ENCODE measurements at places on chromosomes 4 and X.

GRCh38 chrX:20215565-20215964, 51.1 kb downstream of the RPS6KA3 start:
- DNase-seq = no peak

DNA sequence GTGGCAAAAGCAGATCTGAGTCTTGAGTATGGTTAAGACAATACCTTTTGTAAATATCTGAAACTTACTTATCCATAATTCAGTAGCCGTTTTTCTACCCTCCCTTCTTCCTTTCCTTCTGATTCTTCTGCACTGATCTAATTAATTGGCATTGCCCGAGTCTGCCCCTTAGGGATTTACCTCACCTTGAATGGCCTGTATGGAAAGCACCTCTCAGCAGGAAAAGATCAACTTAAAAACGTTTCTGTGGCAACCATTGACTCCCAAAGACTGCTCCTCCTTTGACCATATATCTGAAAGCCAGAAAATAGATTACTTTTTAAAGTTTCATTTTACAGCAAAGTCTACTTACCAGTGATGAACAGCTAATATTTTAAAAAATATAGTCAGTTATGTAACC, 496.5 kb upstream of the LCORL start:
- DNase-seq = no peak

GRCh38 chr4:120319046-120319767, 252.6 kb upstream of the MAD2L1 start:
- DNase-seq = no peak

- no peak for DNase-seq
Measured at GRCh38 chr4:72314869-72315268, 254.2 kb downstream of the ADAMTS3 start.

All from T-helper 2 cell treated with Interferon-gamma antibody and Interleukin-4, amounts not matched to agents 5 μg/mL and 100 μg/mL, for 36 hours (primary cell).